Cortex of kidney (tissue), 1 donor: ENCODE measurements at places on chromosomes 6 and 20.

DNA sequence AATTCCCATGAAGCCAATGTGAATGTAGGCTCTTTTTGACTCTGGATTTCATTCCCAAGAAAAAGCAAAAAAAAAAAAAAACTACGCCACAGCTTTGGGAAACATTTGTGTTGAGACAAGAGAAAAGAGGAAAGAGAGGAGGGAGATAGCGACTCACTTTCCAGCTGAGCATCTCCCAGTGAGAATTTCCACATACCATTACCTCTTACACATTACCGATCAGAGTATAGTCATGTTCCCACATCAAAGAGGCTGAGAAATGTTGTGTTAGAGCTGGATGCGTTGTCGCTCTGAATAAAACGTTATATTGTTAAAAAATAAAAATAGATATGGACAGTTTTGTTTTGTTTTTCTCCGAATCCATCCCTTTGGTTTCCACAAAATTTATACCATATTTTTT is 1019.3 kb upstream of the ADGRB3 start:
- no peak for DNase-seq

DNA sequence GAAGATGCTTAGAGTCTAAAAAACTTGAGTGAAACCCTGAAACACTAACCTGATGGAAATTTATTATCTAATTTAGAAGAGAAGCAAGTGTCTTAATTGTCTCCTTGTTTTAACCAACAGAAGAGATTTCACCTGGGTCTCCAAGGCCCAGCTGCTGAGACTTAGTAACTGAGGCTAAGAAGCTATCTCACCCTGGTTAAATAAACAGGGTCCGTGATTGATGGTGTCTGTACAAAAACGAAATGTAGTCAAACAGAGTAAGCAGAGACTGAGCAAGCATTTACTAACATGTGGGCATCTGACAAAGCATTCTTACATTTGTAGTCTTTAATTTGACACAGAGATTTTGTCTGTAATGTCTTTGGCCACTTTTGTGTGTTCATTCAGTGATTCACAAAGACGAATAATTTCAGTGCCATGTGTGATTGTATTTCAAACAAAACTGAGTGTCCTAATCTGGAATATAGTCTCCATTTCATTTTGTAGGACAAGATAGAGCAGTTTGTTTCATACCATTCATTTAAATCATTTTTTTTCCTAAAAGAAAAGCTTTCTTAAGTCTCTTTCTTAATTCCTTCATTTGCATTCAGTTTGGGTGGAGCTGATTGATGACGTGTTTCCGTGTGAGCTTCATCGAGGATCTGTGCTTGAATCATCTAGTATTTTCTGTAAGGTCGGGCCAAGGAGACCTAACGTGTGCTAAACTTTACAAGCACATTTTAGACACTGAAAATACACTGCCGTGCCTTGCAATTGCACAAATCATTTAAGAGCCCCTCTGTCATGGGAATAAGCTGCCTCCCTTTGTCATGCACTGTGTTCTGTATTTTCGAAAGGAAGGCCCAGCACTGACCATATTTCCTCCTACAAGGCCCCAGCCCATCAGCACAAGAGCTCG is 170.6 kb upstream of the QKI start:
- DNase-seq: no peak

DNA sequence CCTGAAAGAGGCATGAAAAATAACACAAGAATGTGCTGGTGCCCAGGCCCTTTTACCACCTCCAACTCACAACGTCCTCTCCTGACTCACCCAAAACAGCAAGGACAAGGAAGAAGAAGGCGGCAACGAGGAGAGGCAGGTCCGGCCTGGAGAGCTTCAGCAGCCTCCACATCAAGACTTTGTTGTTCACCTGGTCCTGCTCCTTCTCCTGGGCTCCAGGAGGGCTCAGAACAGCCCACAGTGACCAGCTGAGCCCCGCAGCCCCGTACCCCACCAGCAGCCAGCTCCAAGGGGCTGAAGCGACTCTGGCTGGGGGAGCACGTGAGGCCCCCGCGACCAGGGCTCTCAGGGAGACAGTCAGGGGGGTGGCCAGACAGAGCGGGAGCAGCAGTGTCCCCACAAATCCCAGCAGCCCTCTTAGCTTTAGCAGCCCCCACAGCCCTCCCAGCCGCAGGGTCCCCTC is 857 bp downstream of the TAP2 start:
- no peak for DNase-seq

DNA sequence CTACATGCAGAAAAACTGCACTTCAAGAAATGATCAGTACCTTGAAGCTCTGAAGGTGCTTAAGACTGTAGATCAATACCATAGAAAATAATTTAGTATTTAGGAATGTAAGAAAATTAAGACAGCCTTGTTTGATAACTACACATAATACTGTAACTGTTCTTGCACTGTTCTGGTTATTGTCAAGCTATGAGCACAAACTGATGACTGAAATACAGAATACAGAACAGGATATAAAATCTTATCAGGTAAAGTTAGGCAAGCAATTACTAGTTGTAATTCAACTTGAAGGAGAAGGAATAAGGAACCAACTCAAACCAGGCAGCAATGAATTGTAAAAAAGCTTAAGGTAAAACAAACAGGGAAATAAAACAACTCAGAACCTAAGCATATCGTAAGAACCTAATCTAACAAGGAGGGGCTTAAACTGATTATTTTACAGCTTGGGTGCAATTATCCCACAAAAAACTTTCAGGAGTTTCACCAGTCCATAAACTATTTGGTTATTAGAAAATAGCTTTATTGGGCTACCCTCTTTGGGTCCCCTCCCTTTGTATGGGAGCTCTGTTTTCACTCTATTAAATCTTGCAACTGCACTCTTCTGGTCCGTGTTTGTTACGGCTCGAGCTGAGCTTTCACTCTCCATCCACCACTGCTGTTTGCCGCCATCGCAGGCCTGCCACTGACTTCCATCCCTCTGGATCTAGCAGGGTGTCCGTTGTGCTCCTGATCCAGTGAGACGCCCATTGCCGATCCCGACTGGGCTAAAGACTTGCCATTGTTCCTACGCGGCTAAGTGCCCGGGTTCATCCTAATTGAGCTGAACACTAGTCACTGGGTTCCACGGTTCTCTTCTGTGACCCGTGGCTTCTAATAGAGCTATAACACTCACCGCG is 97.7 kb downstream of the ATG5 start:
- no peak for DNase-seq

DNA sequence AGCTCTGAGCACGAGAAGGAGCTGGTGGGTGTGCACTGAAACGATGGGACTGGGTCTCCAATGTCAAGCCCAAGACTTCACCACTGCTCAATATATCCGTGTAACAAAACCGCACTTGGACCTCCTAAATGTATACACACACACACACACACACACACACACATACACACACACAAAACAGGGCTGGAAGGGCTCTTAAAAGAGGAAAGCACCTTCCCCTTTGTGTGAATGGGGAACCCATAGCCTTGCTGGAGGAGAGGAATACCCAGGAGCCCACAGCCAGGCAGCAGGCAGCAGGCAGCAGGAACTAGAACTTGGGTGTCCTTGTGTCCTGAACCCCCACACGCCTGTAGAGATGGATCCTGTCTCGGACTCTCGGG is 29.8 kb downstream of the TGM2 start:
- no peak for DNase-seq

GRCh38 chr6:25070547-25071366 is 135.0 kb upstream of the RIPOR2 start:
- DNase-seq: no peak

DNA sequence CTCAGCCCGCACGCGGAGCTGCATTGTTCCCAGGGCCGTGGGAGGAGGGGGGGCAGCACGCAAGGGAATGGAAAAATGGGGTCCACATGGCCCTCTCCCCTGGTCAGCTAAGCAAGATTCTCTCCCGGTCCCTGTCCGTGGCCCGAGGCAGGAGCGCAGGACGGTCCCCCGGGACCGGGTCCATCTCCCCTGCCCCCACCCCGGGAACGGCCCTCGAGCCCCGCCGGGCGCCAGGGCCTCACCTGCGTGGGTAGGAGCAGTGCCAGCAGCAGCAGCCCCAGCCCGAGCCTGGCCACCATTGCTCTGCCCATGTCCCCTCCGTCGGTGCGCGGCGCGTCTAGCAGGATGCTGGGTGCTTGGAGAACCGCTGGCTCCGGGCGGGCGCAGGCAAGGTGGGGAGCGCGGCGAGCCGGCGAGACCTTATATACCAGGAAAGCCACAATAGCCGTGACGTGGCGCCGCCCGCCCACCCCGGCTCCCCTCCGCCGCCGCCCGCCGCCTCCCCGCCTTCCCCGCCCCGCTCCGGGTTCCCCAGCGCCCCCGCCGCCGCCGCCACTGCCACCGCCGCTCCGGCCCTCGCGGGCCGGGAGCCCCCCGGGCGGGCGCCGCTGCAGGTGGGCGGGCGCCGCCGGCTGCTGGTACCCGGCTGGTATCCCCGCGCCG is at the start of gene CD24:
Gene CD24 (minus strand): TSS at position 394 of the 663 bp plus-strand sequence. CDS start 83 bp downstream, at position 311.
- DNase-seq: no peak

- DNase-seq: no peak
These were observed 157.7 kb downstream of the ID4 start for GRCh38 chr6:19994909-19995308.

DNA sequence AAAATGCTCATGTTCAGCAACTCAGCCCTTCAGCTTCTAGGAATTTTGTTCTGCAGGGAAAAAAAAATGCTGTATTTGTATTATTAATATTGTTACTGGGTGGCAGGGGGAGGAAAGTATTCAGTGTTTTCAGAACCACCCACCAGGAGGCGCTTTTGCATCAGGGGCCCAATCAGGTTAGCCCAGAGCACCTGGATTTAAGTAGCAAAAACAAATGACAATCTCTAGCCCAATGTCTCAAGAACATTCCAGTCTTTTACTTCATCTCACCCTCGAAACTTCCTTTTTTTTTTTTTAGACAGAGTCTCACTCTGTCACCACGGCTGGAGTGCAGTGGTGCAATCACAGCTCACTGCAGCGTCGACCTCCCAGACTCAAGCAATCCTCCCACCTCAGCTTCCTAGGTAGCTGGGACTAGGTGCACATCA is 635 bp upstream of the C20orf203 start:
- DNase-seq: no peak

DNA sequence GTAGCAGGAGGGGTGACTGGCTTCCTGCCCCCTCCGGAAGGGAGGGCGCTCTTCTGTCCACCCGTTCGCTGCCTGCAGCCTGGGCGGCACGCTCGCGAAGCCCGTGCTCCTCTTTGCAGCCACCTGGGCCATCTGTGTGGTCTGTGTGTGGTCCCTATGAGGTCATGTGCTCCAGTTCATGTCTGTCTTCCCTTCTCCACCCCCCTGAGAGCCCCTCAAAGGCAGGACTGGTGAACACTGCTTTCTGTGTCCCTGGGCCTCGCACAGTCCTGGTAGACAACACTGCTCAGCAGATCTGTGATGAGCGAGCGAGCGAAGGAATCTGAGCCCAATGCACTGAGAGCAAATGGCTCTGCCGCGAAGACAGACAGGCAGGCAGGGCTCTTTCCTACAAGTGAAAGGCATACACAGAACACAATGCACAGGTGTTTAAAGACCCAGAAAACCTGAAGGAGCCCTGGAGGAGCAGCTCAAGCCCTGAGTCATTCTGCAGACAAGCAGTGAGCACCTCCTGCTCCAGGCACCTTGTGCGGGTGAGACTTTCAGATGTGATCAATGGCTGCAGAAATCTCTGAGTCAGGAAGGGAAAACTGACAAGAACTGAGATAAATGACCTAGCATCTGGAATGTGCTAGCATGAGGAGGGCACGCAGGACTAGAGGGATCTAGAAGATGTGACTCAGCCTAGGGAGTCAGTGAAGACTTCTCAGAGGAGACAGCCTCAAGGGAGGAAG is 27.1 kb downstream of the PPP1R3G start:
- no peak for DNase-seq

DNA sequence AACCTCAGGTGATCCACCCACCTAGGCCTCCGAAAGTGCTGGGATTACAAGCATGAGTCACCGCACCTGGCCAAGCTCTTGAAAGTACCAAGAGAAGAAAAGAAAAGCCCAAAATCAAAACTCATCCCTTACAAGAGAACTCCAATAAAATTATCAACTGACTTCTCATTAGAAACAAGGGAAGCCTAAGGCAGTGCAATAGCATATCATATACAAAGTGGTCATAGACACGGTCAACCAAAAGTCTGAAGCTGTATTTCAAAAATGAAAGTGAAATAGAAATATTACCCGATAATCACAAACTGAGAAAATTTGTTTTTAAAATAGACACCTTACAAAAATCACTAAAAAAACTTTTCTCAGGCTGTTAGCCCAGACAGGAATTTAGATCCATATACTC is 1321.1 kb upstream of the GJE1 start:
- no peak for DNase-seq

- DNase-seq: no peak
These were observed 2.3 kb downstream of the PEDS1 start for GRCh38 chr20:50151034-50151743.

- DNase-seq: no peak
These were observed 116.3 kb downstream of the SNX5 start for GRCh38 chr20:17852323-17852722.

GRCh38 chr6:4448841-4449240 is 313.5 kb upstream of the ECI2 start:
- DNase-seq: no peak

GRCh38 chr20:48597521-48598302 is 230.1 kb downstream of the PREX1 start:
- no peak for DNase-seq

DNA sequence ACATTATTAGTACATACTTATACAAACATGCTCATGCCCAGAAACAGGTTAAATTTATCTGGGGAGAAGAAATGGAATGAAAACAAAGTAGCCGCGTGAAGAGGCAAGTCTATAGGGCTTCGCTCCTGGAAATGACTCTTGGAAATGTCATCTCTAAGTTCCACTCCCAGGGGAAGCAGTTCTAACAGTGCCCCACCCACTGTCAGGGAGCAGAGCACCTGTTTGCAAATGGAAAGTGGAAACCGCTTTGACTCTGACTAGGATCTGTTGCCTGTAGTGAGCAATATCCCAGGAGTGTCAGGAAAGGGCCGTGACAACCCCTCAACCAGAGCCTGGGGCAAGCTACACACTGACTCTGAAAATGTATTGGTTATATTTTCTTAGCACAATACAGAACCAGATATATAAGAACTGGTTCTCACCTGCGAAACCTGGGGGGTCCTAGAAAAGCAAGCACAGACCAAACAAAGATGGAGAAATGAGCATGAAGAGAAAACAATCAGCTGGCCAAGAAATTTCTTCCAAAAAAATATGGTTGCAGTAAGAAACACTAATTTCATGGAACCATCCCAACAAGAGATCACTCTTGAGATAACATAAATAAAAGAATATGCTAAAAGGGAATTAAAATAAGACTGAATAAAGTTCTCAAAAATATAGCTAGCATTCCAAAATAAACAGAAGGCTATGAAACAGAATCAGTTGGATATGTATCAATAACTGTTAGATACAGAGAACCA is 47.5 kb upstream of the CRISP1 start:
- no peak for DNase-seq

DNA sequence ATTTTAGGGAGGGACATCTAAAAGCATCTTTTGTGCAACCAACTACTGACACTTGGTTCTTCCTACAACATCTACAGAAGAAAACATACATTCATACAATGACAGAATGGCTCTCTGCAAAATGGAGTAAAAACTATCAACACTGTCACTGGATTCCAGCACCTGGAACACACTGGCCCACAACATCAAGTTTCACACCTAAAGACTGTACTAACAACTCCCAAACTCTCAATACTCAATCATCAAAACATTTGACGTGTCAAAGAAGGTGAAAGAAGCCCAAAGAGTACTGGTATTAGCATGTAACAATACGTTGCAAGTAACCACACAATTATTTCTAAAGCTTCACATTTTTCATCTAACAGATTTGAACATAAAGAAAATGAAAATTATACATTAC is 2.1 kb downstream of the CPNE1 start:
- DNase-seq: no peak
